ENCODE measurements at places on chromosomes 16 and 17. TPM values are rescaled to one million over a fixed set of nuclear protein-coding genes. Genes with fewer than 3 reads are reported as not detected.

DNA sequence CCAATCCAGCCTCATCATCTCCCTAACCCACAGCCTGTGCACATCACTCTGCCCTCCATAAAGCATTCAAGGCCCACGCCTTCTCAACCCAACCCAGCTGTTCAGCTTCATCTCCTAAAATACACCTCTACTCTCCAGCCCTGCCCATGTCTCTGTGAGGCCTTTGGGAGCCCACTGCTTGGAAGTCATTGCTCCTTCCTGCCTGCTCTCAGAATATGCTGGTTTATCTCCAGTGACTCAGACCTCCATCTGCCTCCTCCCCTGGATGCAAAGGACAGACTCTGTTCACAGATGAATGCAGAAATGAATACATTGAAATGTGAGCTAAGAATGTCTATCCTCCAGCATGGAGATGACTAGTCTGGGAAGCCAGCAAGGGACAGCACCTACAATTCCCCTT, 19.0 kb downstream of the KCNG4 start:
- DNase-seq, result no peak

DNA sequence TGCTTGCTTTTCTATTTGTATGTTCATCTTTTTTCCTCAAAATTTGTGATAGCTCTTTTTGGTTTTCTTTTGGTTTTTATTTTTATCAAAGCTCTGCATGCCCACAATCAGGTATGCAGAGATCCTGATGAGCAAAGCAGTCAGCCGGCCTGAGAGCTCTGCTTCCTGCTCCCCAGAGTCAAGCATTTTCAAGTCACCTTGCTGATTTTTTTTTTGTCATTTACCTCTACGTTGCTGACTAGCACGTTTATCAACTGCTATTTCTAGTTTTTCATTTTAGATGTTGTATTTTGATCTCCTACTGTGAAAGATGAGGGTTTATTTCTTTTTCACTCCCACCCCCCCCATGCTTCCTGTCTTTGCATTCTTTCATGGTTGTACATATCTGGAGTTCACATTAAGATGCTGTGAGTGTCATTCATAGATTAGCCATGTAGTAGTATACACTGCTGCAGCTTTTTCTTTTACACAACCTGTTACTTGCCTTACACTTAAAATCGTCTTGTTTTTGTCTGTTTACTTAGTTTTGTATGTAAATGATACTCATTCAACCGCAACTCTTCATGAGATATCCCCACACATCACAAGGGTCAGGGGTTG, 196.2 kb downstream of the LGALS9B start:
- no peak for DNase-seq

GRCh38 chr17:8475227-8475626, 39.5 kb downstream of the NDEL1 start:
- no peak for DNase-seq

The IRF8 gene
- total RNA-seq, result 19.1 TPM

GRCh38 chr17:75898065-75898464, 1.3 kb upstream of the TRIM65 start:
- no peak for DNase-seq

DNA sequence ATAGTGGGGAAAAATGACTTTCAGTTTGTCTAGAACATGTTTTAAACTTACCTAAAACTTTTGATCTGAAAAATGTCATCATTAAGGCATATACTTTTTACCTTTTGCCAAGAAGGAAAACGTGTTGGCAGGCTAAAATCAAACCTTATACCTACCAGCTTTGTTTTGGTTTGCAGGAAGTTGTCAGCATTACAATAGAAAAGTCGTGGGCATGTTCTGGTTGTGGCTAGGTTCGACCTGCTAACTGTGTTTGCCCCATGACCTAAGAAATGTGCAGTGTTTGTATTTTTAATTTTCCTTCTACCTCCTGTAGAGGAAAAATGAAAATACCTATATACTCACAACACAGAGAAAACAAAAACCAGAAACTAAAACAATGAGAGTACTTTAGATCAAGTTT, 13.0 kb downstream of the SKAP1 start:
- no peak for DNase-seq

The TMEM235 gene
- total RNA-seq, result not detected

GRCh38 chr16:84247844-84248243, 8.0 kb upstream of the KCNG4 start:
- DNase-seq, result no peak

The GRB7 gene
- 1.6 TPM for total RNA-seq

- DNase-seq, result no peak
Measured at GRCh38 chr16:51184702-51185433, 33.8 kb upstream of the SALL1 start.

DNA sequence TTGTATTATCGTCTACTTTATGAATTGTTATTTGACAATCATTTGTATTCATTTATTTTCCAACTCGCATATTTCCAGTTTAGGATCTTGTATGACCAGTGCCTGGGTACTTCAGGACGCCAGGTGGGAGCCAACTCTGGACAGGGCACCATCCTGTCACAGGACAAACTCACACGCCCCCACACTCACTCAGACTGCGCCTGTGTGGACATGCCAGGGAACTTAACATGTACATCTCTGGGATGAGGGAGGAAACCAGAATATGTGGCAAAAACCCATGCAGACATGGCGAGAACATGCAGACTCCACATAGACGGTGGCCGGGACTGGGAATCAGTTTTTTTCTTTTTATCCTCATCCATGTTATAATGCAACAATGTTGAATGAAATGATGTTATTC, 68.5 kb downstream of the CLEC16A start:
- no peak for DNase-seq

- no peak for DNase-seq
Measured at GRCh38 chr16:64304396-64304795, 817.5 kb downstream of the CDH11 start.

- peak; percentile 14 for DNase-seq
Measured at GRCh38 chr16:50816901-50817555, 75.1 kb downstream of the CYLD start.

- no peak for DNase-seq
Measured at GRCh38 chr17:4896332-4897197, 2.8 kb upstream of the C17orf107 start.

The CASKIN1 gene
- 1.6 TPM for total RNA-seq

DNA sequence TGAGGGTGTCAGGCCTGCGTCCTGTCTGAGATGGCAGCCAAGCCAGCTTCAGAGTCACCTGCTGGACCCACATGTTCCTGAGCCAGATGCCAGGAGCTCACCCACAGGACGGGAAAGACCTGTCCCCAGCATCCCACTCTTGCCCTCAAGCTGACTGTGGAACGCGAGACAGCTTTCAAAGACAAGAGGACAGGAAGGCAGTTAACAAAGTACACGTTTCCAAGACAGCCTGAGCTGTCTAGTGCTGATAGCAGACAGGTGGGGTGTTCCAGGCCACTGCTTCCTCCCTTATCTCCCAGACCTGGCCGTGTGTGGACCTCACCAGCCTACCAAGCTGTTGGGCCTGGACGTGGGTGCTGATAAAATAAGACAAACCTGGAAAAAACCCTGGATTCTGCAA, 13.2 kb downstream of the CMTM3 start:
- DNase-seq, result no peak

- DNase-seq, result no peak
Measured at GRCh38 chr16:73232555-73233328, 184.8 kb upstream of the ZFHX3 start.

The QPRT gene
- total RNA-seq, result 26.3 TPM

The WWP2 gene
- total RNA-seq, result 91.5 TPM

GRCh38 chr16:55687802-55688201, 32.0 kb downstream of the SLC6A2 start:
- DNase-seq, result no peak

GRCh38 chr17:41793784-41794539, 7.5 kb upstream of the JUP start:
- no peak for DNase-seq

The C16orf95 gene
- 6.1 TPM for total RNA-seq

The PPM1E gene
- 0.22 TPM for total RNA-seq

GRCh38 chr16:3054965-3055733, 8.8 kb downstream of the MMP25 start:
- DNase-seq, result no peak

- peak; percentile 97 for DNase-seq
Measured at GRCh38 chr16:25106567-25107465, 4.7 kb upstream of the LCMT1 start.

DNA sequence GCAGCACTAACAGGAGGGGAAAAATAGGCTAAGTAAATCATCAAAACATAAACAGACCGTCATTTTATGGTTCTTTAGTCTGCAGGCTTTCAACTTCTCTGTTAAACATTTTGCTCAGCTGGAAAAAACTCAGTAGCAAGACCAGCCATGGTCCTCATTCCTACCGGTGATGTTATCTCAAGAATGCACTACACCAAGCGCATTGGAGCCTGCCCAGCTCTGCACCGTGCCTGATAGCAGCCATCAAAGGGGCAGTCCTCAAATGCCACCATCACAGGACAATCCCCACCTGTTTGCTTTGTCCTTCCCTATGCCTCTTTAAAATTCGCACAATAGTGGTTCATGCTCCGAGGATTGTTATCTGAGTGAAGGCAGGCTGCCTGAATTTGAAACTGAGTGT, 181.5 kb upstream of the MON1B start:
- DNase-seq, result no peak

DNA sequence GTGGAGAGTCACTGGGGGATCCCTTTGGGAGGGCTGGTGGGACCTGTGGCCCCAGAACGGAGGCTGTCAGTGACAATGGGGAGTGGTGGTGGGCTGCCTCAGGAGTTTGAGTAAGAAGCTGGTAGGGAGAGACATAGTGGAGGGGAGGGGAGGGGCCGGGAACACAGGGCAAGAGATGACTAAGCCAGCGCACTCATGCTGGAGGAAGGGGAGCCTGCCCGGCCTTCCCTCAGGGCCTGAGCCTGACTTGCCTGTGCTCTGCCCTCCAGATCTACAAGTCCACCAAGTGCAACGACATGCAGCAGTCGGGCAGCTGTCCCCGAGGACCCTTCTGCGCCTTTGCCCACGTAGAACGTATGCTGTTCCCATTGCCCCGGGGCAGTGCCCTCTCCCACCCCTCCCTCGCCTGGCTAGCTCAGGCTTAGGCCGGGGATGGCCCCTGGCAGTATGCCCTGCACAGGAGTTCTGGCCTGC, 29.3 kb downstream of the UNC13D start:
- DNase-seq, result no peak

The TM4SF5 gene
- not detected for total RNA-seq

The THAP11 gene
- total RNA-seq, result 22.7 TPM

The HCRT gene
- total RNA-seq, result not detected

DNA sequence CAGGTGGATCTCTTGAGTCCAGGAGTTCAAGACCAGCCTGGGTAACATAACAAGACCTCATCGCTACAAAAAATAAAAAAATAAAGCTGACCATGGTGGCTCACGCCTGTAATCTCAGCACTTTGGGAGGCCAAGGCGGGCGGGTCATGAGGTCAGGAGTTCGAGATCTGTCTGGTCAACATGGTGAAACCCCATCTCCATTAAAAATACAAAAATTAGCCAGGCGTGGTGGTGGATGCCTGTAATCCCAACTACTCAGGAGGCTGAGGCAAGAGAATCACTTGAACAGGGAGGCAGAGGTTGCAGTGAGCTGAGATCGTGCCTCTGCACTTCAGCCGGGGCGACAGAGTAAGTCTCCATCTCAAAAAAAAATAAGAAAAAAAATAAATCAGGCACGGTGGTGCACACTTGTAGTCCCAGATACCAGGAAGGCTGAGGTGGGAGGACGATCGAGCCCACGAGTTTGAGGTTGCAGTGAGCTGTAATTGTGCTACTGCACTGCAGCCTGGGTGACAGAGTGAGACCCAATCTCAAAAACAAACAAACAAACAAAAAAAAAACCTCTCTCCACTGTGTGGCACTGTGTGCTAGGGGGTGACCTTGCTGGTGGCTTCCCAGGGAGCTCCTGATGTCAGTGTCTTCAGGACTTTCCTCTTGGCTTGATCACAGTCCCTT, 19.8 kb upstream of the MAPK3 start:
- no peak for DNase-seq

DNA sequence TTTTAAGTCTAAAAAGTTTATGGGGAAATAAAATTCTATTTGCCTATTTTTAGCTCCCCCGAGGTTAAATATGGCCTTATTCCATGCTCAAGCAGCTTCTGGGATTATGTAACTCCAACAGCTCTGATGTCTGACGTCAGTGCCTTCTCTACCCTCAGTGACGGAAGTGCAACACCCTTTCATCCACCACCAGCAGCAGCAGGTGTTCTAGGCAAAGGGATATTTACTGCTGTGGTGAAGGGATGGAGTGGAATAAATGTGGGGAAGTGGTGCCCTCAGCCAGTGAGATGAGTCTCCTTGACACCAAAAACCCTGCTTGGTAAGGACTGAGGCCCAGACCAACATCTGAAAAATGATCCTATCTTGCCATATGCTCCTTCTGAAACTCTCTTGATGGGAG, 247.4 kb downstream of the SHISA9 start:
- no peak for DNase-seq

DNA sequence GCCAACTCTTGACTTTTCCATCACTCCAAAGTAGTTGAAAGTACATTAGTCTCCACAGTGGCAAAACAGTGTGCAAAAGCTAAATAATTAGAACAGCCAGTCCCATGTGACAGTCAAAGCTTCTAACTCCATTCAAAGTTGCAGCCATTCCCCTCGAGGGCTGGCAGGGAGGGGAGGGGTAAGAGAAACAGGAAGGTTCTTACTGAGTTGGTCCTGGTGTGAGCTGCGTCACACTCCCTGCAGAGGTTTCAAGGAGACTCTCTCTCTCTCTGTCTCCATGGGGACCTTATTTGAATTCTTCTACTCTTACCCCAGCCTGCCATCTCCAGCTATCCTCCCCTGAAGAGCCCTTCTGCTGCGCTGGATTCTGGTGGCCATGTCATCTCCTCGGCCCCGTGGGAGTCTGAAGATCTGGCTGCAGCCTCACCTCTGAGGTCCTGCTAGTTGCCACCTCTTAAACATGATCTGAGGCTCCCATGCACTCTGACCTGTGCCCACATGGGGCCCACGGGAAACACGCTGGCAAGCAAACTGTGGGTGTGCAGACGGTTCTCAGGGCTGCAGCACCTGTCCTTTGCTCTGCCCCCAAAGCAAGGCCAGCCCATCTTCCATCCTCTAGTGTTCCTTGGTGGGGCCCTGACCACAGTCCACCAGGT, 23.3 kb upstream of the STH start:
- DNase-seq, result no peak

The SLFN12L gene
- total RNA-seq, result 6.0 TPM

The DRG2 gene
- 29.8 TPM for total RNA-seq

GRCh38 chr16:54655121-54655590, 275.5 kb upstream of the IRX5 start:
- DNase-seq, result no peak

The SNN gene
- 40.0 TPM for total RNA-seq

The PTX4 gene
- total RNA-seq, result not detected

GRCh38 chr17:80246266-80246681, 14.4 kb upstream of the RNF213 start:
- no peak for DNase-seq

GRCh38 chr16:73356401-73357079, 308.6 kb upstream of the ZFHX3 start:
- DNase-seq, result no peak

The CA7 gene
- not detected for total RNA-seq

The ITGA2B gene
- 6.2 TPM for total RNA-seq

DNA sequence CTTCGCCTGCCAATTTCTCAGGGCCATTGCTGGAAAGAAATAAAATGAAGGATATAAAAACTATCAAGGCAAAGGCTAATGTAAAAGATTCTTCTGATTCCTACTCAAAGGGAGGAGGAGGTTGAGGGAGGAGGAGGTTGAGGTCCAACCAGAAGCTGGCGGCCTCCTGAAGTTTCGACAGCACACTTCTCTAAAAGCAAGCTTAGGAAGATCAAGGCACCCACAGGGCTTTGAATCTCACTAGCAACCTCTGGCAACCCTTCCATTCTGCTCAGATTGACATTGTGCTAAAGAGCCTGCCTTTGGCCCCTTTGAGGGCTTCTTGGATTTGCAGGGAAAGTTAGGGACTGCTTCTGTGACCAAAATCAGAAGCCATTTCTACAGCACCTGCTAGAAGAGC, 81.5 kb upstream of the TNRC6C start:
- DNase-seq, result no peak

The SULT1A2 gene
- total RNA-seq, result 4.5 TPM

The CES1 gene
- total RNA-seq, result 45.2 TPM
